ENCODE measurements at places on chromosomes 1 and 21. TPM values are rescaled to one million over a fixed set of nuclear protein-coding genes. Genes with fewer than 3 reads are reported as not detected.

SH3BGR gene
- 0.58 TPM for total RNA-seq

LRRC38 gene
- total RNA-seq = not detected

AMPD1 gene
- total RNA-seq = not detected

HES2 gene
- not detected for total RNA-seq

OR2W3 gene
- not detected for total RNA-seq

PLPP3 gene
- 0.61 TPM for total RNA-seq

CELA2A gene
- not detected for total RNA-seq

CTNNBIP1 gene
- 6.3 TPM for total RNA-seq

APCS gene
- not detected for total RNA-seq

PER3 gene
- 7.4 TPM for total RNA-seq

DNAJC8 gene
- total RNA-seq = 71.5 TPM

BACE2 gene
- total RNA-seq = not detected

RYR2 gene
- not detected for total RNA-seq

AMY1B gene
- not detected for total RNA-seq

THEM5 gene
- total RNA-seq = not detected

BNIPL gene
- 4.6 TPM for total RNA-seq

C1orf185 gene
- not detected for total RNA-seq

AKR7A3 gene
- total RNA-seq = 1.1 TPM

CELA2B gene
- total RNA-seq = not detected

TPTE gene
- not detected for total RNA-seq

BRDT gene
- total RNA-seq = not detected

MR1 gene
- total RNA-seq = 31.8 TPM

LRRC7 gene
- total RNA-seq = not detected

FCRL4 gene
- not detected for total RNA-seq

ARTN gene
- total RNA-seq = not detected

IVL gene
- total RNA-seq = not detected

WDR77 gene
- 26.3 TPM for total RNA-seq

BEST4 gene
- 1.6 TPM for total RNA-seq

HENMT1 gene
- 19.3 TPM for total RNA-seq

JAM2 gene
- 0.67 TPM for total RNA-seq

TP53BP2 gene
- total RNA-seq = 48.3 TPM

LIN9 gene
- total RNA-seq = 5.0 TPM

LRRC39 gene
- total RNA-seq = 1.3 TPM

SNX7 gene
- 0.35 TPM for total RNA-seq

MSH4 gene
- total RNA-seq = 0.80 TPM

MX2 gene
- 107 TPM for total RNA-seq

FNDC5 gene
- total RNA-seq = not detected

SPRR3 gene
- total RNA-seq = not detected

UMODL1 gene
- total RNA-seq = 0.58 TPM

CFAP298 gene
- 29.4 TPM for total RNA-seq

NOS1AP gene
- not detected for total RNA-seq

RGS1 gene
- total RNA-seq = 12.0 TPM

S100A7A gene
- not detected for total RNA-seq

CDC73 gene
- total RNA-seq = 75.0 TPM

DPT gene
- not detected for total RNA-seq

PADI2 gene
- not detected for total RNA-seq

FAM72C gene
- total RNA-seq = 0.20 TPM

KDF1 gene
- total RNA-seq = 2.2 TPM

ZP4 gene
- total RNA-seq = not detected

SETDB1 gene
- 71.4 TPM for total RNA-seq

LCE3E gene
- total RNA-seq = not detected

SLC25A34 gene
- 4.2 TPM for total RNA-seq
